ENCODE measurements at places on chromosomes 2 and 18.

DNA sequence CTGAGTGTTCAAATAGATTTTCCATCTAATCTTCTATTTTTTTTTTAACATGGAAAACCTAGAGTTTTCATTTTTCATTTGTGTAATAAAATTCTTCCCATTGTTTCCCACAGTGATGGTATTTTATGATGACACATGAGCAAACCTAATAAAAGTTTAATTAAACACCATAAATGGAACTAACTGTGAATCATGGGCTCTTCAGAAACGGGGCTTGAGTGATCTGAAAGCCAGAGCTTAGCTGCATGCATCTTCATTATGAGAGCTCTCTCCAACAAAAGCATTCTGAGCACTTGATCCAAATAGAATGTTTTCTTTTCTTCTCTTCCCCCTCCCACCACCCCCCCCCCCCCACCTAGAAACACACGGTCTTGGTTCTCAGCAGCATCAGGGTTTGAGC, 82.1 kb upstream of the REV1 start:
- DNase-seq, result no peak

DNA sequence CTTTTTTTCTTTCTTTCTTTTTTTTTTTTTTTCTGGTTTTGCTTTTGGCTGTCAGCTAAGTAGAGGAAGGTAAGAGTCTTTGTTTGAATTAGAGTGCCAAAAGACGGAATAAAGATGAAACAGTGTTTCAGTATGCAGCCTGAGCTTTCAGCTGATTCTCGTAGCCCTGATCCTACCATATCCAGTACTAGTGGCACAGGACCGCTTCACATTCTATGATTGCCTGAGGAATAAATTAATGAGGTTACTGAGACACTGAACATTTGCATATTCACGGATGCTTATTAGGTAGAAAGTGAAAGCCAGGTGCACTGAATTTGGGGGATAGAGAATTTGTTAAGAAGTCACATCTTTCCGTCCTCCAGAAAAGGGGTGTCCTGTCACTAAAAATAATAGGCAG, 421.5 kb upstream of the POU3F3 start:
- DNase-seq, result no peak

GRCh38 chr2:24929230-24929629, 9.2 kb upstream of the ADCY3 start:
- DNase-seq, result no peak

DNA sequence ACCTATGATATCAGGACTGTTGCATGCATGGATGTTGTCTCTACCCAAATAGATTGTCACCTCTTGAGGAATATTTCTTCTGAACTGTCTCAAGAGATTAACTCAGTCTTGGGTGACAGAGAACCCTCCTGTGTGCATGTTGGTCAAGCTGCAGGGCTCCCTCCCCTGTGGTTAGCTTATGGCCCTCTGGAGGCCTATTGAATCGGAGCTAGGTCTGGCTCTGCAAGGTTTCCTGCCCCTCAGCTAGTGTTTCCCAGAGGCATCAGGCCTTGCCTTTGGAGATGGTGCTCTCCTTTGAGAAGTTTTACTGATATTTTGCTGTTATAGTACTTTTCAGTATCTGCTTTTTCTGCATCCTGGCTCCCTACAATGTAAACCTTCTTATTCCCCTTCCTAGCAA, 769.2 kb upstream of the FAM98A start:
- DNase-seq, result no peak

- DNase-seq, result no peak
Observed at GRCh38 chr18:1513519-1513918, 608.8 kb downstream of the ADCYAP1 start.

- no peak for DNase-seq
Observed at GRCh38 chr2:226207671-226208070, 591.9 kb downstream of the IRS1 start.

GRCh38 chr2:133654949-133655348, 86.7 kb upstream of the NCKAP5 start:
- DNase-seq, result no peak

- no peak for DNase-seq
Observed at GRCh38 chr18:8045160-8045883, 478.2 kb downstream of the PTPRM start.

DNA sequence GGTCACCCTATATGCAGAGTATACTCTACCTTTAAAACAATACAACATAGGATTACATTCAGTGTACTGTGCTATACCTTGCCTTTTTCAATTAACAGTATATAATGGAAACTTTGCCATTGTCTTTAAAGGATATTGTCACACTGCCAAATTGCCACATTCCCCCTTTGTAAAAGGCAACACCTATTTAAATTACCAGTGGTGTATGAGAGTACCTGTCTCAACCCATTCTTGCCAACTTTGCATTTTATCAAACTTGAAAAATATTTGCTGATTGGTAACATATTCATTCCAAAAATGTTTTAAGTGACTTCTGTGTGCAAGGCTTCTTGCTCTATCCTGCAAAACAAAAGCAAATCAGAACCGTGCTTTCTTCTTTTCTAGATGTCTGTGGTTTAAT, 92.9 kb downstream of the FMNL2 start:
- DNase-seq, result no peak

DNA sequence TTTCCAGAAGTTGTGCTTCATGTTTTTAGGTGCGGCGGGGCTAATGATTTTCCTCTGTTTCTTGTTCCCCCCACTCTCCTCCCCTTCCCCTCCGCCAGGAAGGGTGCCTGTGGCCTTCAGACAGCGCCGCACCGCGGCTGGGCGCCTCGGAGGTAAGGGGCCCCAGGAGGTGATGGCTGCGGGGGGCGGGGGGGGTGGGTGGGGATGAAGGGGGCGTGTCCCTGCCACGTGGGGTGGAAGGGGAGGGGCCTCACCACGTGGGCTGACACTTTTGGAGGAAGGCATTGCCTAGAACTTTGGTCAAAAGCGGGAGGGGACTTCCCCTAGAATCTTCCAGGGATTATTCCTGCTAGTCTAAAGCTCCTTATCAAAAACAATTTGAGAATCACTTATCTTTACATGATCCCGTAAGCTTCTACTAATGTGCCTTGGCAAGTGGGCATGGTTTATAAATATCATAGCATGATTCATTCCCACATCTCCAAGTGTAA, 83.1 kb downstream of the FAM210A start:
- DNase-seq, result no peak

- no peak for DNase-seq
Observed at GRCh38 chr18:74290794-74291471, 830 bp downstream of the CYB5A start.

GRCh38 chr2:127586746-127587295, 51.3 kb downstream of the MYO7B start:
- DNase-seq, result no peak

DNA sequence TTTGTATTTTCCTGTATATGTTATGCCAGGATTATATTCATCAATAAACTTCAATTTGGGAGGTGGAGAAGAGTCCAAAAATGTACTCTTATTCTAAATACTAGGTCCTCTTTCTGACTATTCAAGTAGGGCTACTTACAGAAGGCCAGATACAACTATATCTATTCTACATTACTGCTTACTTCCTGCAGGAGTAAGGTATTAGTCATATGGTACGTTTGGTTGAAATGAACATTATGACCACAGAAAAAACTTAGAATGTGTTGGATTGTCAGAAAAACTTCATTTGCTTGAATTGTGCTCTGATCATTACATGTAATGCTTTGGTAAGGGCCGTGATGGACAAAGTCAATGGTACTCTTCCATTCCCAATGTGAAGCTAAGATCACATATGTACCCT, 35.0 kb downstream of the STAT4 start:
- DNase-seq, result no peak

DNA sequence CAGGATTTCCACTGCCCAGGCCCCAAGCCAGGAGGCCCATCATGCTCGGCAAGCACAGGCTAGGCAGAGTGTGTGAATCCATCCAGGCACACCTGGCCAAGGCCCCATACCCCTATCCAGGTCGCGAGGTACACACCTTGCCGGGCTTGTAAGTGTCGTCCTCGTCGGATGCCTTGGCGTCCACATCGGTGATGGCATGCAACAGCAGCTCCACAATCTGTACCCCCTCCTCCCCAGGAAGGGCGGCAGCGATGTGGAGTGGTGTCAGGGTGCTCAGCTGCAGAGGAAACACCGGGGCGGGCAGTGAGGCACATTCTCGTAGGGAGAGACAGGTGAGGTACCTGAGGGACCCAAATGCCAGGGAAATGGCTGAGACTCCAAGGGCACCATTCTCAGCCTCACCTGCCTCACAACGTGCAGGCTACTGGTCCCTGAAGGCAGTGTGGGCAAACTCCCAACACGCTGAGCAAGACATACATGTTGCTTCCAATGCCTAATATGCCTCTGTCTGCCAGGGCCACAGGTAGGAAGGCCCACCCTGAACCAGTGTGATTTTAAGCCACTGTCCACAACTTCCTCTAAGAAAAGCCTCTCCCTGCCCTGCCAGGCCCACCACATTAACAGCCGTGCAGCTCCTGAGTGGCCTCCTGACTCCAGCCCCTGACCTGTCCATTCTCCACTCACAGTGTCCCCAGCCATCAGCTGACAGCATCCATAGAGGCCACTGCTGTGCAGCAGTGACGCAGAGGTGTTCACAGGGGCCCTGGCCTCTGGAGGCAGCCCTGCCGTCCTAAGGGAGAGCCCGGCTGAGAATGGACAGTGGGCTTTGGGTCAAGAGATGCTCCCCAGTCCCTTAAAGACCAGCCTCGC, 44.9 kb downstream of the ANKMY1 start:
- no peak for DNase-seq

DNA sequence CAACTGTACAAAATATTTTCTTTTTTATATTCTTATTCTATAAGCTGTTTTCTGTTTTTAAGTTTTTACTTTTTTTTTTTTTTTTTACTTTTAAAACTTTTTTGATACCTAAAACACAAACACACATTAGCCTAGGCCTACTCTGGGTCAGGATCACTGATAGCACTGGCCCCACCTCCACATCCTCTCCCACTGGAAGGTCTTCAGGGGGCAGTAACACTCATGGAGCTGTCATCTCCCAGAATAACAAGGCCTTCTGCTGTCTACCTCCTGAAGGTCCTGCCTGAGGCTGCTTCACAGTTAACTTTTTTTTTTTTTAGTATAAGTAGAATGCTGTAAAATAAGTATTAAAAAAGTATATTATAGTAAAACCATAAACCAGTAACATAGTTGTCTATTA, 415.1 kb downstream of the PTPRM start:
- no peak for DNase-seq

DNA sequence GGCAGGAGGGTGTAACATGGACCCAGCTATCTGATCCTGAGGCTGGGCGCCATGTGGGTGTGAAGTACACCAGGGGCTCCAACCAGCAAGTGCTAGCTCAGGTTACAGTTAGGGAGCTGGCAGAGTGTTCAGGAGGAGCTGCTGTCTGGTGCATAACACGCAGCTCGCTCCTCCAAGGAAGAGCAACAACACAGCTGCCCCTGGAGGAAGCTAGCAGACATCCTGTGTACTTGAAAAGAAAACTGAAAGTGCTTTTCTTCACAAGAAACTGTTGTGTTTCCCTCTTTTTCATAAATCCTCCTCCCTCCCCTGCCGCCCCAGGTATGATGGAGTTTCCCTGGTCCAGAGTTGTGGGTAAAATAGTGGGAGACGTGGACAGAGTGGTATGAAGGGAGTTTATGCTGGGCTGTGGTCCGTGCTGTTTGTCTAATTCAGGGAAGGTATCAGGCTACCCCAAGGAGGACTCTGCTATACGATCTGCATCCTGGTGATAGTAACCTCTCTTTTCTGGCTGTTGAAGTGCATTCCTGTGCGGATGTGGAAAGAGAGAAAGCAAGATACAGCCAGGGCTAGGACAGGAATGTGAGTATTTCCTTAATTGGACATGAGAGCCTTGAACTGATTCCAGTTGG, 6.1 kb upstream of the LBH start:
- no peak for DNase-seq

GRCh38 chr2:239251971-239252370, 148.8 kb downstream of the HDAC4 start:
- no peak for DNase-seq

GRCh38 chr2:120764492-120764891, 28.8 kb downstream of the GLI2 start:
- no peak for DNase-seq
